Calu3 (cell line): ENCODE measurements at places on chromosomes 16 and 17.

GRCh38 chr16:8931859-8932258, 31.8 kb downstream of the USP7 start:
- peak; percentile 54 for DNase-seq

DNA sequence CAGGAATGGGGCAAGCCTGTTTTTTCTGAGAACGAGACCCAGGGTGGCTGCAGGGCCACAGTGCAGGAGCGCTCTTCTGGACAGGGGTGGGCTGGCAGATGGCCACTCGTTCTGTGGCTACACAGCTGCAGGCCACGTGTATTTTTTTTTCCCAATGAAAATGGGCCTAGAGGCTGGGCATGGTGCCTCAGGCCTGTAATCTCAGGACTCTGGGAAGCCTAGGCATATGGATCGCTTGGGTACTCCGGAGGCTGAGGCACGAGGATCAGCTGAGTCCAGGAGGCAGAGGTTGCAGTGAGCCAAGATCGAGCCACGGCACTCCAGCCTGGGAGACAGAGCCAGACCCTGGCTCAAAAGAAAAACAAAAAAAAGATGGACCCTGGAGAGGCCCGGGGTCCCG, 6.8 kb downstream of the UNKL start:
- DNase-seq, result no peak

DNA sequence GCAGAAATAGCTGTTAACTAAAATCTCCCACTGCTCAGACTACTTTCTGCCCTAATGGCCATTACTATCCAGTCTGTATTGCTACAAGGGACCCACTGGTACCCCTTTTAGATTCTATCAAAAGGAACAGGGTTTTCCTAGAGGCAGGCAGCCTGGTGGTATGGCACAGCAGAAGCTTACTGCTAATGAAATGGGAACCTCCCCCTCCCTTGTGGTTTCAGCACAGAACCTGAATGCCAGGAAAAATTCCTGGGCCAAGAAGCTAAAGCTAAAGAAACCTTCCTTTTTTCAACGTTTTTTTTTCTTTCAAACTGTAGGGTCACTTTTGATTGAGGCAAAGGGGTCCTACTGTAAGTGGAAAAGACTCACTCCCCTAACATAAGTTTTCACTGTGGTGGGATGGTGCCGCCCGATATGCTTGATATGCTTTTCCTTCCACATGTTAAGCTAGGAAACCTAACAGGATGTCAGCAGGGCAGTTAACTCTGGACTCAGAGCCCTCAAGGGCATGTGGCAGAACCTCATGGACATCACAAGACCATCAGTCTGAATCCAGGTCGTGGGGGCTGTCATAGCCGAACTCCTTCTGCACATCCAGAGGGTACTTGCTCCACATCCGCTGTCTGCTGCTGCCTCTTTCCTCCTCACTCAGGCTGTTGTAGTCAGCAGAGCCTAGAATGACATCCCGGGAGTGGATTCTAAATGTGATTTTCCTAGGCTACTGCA, 9.8 kb downstream of the SLC7A6OS start:
- no peak for DNase-seq

GRCh38 chr16:54522584-54522983, 236.0 kb upstream of the IRX3 start:
- DNase-seq, result no peak

GRCh38 chr17:57966246-57966645, 11.0 kb upstream of the CUEDC1 start:
- DNase-seq, result no peak

- no peak for DNase-seq
These were observed 2.4 kb downstream of the KIAA0513 start for GRCh38 chr16:85029981-85030401.

DNA sequence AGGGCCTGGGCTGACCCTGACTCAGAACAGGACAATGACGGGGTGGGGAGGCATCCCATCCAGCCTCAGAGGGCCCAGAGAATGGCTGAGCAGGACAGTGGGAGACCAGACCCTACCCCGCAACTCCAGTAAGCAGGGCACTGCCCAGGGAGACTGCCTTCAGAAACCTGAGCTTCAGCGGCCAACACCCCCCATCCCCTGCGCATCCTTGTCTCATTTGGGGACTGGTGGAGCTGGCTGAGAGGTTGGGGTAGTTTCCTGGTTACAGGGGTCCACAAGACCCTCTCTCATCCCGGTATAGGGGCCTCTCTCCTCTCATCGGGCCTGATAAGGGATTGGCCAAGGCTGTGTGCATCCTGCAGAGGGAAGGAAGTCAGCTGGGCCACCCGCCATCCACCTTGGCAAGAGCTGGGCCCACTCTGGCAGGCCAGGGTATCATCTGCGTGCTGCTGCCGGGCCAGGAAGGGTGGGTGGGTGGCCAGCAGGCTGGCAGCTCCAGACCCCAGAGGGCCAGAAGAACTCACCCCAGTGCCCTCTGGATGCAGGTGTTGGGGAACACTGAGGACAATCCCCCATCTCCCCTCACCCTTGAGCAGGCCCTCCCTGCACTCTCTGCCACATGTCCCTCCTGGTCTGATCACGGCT, 229.1 kb downstream of the KATNIP start:
- no peak for DNase-seq

DNA sequence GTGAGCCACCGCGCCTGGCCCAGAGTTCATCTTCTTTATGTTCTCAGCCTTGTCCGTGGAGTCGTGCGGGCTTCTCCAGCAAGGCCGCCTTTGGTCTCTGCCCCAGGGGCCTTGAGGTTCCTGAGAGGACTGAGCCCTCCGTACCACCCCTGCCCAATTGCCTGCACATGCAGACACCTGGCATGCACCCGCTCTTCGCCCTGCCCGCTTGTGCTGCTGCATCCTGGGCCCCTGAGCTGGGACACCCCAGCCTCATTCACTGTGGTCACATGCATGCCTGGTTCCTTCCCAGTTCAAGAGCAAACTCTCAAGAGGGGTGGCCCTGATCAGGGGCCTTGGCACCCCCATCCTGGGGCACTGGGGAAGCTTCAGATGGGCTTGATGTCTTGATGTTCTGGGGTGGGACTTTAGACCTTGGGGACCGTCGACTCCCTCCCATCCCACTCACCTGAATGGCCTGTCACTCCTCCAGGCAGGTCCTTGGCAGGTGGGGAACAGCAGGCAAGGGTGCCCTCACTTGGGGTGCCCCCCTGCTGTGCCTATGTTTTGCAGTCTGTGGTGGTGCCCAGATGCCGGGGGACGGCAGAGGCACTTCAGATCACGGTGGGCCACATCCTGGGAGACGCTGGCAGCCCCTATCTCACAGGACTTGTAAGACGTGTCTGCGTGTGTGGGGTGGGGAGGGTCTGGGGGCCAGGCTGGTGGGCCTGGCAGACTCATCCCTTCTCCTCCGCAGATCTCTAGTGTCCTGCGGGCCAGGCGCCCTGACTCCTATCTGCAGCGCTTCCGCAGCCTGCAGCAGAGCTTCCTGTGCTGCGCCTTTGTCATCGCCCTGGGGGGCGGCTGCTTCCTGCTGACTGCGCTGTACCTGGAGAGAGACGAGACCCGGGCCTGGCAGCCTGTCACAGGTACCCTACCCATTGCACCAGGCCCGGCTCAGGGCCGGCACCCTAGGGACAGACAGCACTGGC, 12.7 kb upstream of the SPNS2 start:
- DNase-seq, result no peak

DNA sequence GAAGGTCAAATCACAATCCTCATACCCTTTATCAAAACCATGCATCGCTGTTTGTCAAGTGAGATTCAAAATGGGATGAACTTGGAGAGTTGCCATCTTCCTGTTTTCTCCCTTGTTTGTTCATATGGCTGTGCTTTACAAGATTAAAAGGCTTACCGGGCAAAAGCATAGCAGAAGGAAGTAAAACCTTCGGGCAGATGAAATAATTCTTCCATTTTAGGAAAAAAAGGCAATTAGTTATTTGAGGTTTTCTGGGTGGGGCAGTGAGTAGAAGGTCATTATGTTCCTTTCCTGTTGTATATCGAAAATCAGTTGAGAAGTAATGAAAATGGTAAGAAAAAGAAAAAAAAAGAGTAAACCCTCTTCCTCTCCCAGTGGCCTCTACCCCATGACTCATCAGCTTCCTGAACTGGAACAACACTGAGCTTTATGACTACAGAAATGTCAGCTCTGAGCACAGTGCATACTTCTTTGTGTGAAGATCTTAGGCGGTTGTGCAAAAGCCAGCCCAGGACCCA, 369.2 kb downstream of the CDH13 start:
- DNase-seq, result no peak

DNA sequence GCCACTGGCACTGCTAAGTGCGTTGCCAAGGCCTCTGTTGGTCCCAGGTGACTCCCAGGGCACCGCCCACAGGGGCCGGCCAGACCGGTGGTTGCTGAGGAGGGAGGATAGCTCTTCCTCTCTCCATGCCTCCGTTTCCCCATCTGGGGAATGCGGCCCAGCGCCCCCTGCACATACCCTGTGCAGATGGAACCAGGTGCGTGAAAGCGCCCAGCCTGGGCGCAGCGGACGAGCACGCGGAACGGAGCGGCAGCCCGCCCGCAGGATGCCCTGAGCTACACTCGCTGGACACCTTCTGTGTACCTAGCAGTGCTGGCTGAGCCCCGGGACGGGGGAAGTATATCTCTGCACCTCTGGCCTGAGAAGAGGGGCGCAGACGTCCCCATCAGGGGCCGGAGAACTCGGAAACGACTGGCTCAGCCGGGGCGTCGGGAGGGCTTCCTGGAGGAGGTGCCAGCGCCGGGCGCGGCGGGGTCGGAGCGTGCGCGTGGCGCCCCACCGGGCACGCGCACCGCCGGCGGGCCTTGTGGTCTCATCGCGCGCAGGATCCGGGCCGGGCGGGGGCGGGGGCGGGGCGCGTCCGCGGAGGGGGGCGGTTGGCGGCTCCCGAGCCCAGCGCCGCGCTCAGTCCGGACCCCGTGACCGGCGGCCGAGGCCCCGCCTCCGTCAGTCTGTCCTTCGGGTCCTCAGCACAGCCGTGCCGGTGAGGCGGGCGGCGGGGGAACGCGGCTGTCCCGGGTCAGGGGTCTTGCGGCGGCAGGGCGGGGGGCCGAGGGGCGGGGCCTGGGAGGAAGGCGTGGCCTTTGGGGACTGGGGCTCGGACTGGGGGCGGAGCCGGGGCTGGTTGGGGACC, at the start of the genes CCDC78 and HAGHL:
Gene CCDC78, minus strand, starts transcription at position 6 of the 853 bp plus-strand sequence. CDS start 76 bp downstream, outside the sequence.
Gene HAGHL, plus strand, starts transcription at position 669 of the 853 bp plus-strand sequence. CDS start 404 bp downstream, outside the sequence.
- DNase-seq, result peak; percentile 65
